ENCODE measurements at places on chromosomes 2 and 18.
A peak's percentile ranks its signal among the peaks of the same experiment; 100 is the strongest.

DNA sequence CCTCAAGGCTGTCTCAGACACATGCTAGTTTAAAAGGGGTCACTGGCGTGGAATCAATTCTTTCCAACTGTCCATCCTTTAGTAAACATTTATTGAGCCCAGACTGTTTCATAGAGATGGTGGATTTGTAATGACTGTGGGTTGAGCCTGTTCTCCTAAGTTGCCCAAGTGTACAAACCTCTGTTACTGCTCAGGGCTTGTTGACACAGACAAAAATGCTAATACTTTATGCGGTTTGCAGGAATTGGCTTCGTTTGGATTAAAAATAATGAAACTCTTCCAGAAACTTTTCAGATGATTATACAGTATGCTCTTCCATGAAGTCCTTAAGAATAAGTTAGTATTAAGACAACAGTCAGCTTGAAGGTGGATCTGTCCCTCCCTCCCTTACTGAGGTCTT, 83.6 kb upstream of the MGAT5 start:
- peak; percentile 72 for DNase-seq

DNA sequence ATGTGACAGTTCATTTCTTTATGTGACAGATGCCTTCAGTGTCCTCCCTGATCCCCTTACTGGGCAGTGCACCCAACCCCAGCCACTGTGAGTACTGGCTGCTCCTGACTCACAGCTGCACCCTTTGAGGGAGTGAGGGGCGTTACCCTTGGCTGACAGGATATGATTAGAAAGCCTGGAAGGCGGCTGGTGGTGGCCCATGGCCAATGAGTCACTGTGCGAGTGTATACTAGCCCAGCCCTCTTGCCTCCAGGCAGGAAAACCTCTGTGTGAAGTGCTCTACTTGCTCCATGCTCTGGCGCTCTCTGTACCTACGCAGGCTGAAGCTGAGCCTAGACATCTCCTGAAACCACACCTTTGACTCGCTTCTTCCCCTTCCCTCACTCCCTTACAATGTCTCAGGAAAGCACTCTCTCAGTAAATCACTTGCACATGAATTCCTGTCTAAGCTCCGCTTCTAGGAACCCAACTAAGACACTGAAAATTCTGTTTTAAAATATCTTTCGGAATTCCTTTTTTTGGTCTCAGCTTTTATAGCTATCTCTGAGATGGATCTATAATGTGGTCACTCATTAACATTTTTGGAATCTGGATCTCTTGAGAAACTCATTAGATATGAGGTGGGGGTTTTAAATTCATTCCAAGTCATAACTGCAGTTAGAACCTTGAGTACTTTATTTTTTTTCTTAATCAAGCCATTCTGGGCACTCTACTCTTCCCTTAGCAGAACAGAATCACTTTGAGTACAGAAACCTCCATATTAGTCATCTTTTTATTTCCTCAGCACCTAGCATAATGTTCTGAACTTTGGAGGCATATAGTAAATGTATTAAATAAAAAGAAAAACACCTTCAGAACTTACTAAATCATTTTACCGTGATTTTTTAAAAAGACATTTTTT, 25.3 kb upstream of the STAM2 start:
- peak; percentile 93 for DNase-seq

DNA sequence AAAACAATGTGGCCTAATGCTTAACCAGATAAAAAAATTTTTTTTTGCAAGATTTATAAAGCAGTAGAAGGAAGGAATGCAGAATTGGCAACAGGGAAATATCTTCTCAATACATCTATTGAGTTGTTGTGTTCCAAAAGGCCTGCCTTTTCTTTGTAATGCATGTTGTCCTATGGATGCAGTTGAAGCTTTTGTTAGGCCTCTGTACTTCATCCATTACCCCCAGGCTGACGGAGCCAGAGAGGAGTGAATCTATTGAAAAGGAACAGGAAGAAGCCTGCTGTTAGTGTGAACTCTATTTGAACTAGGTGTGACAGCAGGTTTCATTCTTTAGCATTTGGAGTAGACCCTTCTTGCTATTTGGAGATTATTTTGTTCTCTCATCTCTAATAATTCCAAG, 56.5 kb downstream of the MTX2 start:
- DNase-seq = no peak

GRCh38 chr2:233807215-233807865, 29.2 kb downstream of the MROH2A start:
- DNase-seq = no peak

GRCh38 chr2:232741294-232741693, 35.1 kb downstream of the KCNJ13 start:
- DNase-seq = no peak

- no peak for DNase-seq
Observed at GRCh38 chr2:53289309-53290006, 478.1 kb upstream of the CHAC2 start.

- peak; percentile 12 for DNase-seq
Observed at GRCh38 chr2:146820672-146821071, 1024.2 kb upstream of the ACVR2A start.

- DNase-seq = no peak
Observed at GRCh38 chr2:102229141-102229769, 42.4 kb downstream of the IL1RL2 start.

DNA sequence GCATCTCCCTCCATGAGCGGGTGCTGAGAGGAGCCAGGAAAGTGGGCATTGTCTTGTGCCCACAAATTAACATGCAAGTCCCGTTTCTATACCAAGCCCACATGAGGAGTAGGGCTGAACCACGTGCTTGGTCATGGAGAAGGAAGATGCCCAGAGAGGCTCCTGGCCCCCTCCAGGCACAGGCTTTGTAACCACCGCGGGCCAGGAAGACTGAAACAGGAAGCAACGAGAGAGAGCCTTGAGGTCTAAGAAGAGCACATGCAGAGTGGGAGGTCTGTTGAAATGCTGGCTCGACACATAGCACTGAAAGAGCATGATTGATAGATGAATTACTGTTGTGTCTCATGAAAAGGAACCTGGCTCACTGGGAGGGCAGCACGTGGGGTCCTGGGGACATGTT, 36.3 kb downstream of the VWA3B start:
- DNase-seq = no peak

DNA sequence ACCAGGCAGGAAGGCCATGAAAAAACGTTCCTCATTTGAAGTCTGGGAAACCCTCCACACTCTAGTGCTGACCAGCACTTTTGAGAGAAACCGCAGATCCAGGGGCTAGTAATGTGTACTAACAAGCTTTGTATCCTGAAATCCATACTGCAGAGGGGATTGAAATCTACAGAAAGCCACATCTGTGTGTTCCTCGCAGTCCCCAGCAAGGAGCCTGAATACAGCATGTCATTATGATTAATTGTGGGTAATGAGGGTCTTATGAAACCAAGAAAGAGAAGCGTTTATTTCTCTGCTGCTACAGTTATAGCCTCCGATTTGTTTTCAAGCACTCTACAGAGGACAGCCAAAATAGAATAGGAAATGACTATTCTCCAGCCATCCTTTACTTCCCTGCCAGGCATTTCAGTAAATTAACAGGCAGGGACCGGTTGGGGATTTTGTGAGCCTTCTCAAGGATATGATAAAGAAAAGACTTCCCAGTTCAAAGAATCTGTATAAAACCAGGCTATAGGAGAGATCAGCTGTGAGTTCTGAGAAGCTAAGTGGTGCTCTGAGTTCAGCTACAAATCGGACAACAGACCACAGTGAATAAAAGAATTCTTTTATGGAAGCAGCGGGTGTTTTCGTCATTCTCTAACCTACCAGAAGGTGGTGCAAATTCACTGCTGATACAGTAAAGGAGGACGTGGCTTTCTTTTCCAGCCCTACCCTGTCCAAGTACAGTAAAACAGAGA, 133.4 kb downstream of the INSIG2 start:
- DNase-seq = peak; percentile 84

DNA sequence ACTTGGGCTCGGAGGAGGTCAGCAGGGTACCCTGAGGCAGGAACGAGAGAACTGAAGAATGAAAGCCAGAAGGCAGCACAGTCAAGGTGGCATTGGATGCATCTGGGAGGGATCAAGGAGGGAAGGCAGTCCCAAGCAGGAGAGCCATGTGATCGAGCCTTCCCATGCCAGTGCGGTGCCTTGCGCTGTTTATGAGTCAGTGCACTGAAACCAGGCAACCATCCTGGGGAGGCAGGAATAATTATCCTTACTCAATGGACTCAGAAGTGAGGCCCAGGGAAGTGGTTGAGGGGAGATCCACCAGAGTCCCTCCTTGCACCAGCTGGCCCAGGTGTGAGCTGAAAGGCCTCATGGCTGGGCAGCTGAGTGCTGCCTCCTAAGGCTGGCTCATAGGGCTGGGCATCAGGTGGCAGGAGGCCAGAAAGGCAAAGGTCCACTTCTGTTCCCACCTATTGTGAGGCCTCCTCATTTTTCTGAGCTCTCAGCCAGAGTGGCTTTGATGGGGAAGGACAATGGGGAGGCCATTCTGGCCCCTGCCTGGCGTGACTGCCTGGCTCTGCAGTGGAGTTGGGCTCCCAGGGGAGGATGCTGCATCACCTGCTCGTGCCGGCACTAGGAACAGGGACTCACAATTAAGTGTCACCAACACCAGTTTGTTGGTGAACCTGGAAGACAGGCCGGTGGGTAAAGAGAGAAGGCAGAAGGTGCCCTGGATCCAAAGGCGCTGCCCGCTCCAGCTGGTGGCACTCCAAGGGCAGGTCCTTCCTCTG, 82.3 kb downstream of the TFCP2L1 start:
- no peak for DNase-seq

GRCh38 chr18:11906926-11907874, 917 bp downstream of the MPPE1 start:
- no peak for DNase-seq

GRCh38 chr18:44911773-44912172, 231.1 kb downstream of the SETBP1 start:
- no peak for DNase-seq

DNA sequence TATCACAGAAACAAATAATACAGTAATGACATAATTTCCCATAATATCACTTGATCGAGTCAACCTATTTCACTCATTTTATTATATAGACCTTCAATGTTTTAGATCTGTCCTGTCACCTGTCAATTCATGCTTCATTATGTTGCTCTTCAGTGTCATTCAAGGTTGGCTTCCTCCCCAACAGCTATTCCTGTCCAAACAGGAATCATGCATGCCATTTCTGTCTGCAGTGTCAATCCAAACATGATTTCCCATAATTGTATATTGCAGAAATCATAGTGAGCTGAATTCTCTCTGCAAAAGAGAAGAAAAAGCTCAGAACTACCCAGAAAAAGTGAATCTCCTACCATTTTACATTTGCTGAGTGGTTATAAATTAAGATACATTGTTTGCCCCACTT, 628.6 kb downstream of the NR4A2 start:
- DNase-seq = no peak

- no peak for DNase-seq
Observed at GRCh38 chr18:56921896-56922480, 224.9 kb upstream of the BOD1L2 start.

DNA sequence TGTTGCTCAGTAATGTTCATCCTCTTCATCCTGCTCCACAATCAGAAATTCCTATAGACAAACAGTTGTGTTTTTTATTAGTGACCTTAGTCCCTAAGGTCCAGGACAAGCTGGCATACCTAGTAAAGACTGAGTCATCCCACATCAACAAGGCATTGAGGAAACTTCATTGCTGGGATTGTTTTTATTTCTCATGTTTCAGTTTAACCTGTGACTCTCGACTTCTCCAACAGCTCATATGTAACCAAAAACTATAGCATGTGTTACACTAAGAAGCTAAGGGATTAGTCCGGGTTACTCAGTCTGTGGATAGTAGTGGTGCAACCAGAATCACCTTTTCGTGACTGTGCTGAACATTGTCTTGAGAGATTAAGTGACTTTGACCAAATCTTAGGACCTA, 292.1 kb downstream of the RDH14 start:
- DNase-seq = no peak

GRCh38 chr2:145481334-145481922, 961.5 kb upstream of the ZEB2 start:
- DNase-seq = no peak

All from AG10803 (cell line).